Activated T-helper 17 cell treated with anti-CD3 and anti-CD28 coated beads, Interleukin-2, amount 50 U/mL, for 72 hours (primary cell): ENCODE measurements at places on chromosomes 12 and 14.

GRCh38 chr14:57871459-57872080 is 5.7 kb upstream of the SLC35F4 start:
- H3K4me3 ChIP-seq = no peak overlapping the region
- peaks cover 17% of the 10 kb centered on the region for H3K27me3 ChIP-seq
- peak; percentile 48 for ATAC-seq
- H3K27ac ChIP-seq = no peak overlapping the region
- no peaks in the 10 kb centered on the region for H3K4me1 ChIP-seq
- no peaks in the 10 kb centered on the region for H3K36me3 ChIP-seq

GRCh38 chr12:131203666-131204415 is 250.1 kb downstream of the ADGRD1 start:
- no peaks in the 10 kb centered on the region for H3K27me3 ChIP-seq
- H3K4me3 ChIP-seq = no peak overlapping the region
- ATAC-seq = no peak
- H3K4me1 ChIP-seq = no peaks in the 10 kb centered on the region
- no peak overlapping the region for H3K27ac ChIP-seq
- H3K36me3 ChIP-seq = no peaks in the 10 kb centered on the region

- no peak for ATAC-seq
- H3K4me3 ChIP-seq = no peak overlapping the region
- H3K4me1 ChIP-seq = peaks cover 9% of the 10 kb centered on the region
- H3K27ac ChIP-seq = peak overlapping the region; percentile 42
Measured at GRCh38 chr14:100119251-100119650, 40.2 kb downstream of the DEGS2 start.

DNA sequence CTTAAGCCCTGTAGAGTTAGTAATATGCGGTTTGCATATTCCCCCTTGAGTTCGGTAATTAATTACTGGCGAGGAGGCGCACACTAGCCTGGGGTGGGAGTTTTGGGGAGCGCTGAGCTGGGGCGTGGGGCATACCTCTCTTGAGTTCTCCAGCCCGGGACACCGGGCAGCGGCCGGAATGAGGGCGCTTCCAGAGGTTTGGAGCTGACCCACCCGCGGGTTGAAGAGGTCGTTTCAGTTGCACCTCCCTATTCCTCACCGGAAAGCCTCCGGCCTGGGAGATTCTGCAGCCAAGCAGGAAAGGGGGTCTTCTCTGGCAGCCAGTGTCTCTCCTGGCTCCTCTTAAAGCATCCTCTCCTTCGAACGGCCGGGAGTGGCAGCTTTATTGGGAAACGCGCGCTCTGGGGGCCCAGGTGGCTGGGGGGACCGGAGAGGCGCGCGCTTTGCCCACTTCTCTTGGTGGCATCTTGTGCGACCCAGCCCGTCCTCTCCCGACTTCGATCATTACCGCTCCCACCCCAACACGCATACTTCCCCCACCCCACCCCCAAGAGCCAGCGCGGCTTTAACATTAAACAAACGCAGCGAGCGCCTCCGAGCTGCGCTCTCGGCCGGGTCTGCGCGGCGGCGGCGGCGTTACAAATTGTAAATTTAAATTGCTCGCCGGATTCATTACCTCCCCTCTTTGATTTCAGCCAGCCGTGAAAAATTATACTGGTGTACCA is 3.9 kb upstream of the LHX5 start:
- H3K27ac ChIP-seq = no peak overlapping the region
- peaks cover 10% of the 10 kb centered on the region for H3K4me1 ChIP-seq
- peaks cover 68% of the 10 kb centered on the region for H3K27me3 ChIP-seq
- peaks cover 14% of the 10 kb centered on the region for H3K36me3 ChIP-seq
- ATAC-seq = no peak

GRCh38 chr14:68841016-68841809 is 48.3 kb upstream of the ZFP36L1 start:
- no peaks in the 10 kb centered on the region for H3K36me3 ChIP-seq
- ATAC-seq = peak; percentile 13
- H3K4me3 ChIP-seq = peak overlapping the region; percentile 56
- H3K27ac ChIP-seq = peak overlapping the region; percentile 82
- H3K4me1 ChIP-seq = peaks cover 16% of the 10 kb centered on the region
- peaks cover 7% of the 10 kb centered on the region for H3K27me3 ChIP-seq

DNA sequence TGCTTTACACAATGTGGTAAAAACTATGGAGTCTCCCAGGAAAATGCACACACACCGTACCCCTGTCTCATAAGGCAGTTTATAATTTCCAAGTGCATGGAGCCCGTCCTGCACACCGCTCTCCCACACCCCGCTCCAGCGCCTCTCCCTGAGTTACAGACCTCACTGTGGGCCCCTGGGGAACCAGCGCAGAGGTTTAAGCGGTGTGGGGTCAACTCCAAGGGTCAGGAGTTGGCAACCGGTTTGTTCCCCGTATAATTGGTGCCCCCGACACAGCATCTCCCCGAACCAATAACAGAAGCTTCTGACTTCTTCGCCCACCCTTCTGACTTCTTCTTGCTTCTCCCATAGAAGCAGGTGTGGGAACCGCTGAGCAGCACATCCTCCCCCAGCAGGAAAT is 58.4 kb upstream of the DDX11 start:
- H3K27ac ChIP-seq = no peak overlapping the region
- ATAC-seq = no peak
- H3K4me1 ChIP-seq = no peaks in the 10 kb centered on the region
- H3K4me3 ChIP-seq = no peak overlapping the region
